ENCODE measurements at places on chromosomes 7 and 10. TPM values are rescaled to one million over a fixed set of nuclear protein-coding genes. Genes with fewer than 3 reads are reported as not detected.

The SPDYE16 gene
- total RNA-seq: not detected

The UNC5B gene
- total RNA-seq: 3.6 TPM

DNA sequence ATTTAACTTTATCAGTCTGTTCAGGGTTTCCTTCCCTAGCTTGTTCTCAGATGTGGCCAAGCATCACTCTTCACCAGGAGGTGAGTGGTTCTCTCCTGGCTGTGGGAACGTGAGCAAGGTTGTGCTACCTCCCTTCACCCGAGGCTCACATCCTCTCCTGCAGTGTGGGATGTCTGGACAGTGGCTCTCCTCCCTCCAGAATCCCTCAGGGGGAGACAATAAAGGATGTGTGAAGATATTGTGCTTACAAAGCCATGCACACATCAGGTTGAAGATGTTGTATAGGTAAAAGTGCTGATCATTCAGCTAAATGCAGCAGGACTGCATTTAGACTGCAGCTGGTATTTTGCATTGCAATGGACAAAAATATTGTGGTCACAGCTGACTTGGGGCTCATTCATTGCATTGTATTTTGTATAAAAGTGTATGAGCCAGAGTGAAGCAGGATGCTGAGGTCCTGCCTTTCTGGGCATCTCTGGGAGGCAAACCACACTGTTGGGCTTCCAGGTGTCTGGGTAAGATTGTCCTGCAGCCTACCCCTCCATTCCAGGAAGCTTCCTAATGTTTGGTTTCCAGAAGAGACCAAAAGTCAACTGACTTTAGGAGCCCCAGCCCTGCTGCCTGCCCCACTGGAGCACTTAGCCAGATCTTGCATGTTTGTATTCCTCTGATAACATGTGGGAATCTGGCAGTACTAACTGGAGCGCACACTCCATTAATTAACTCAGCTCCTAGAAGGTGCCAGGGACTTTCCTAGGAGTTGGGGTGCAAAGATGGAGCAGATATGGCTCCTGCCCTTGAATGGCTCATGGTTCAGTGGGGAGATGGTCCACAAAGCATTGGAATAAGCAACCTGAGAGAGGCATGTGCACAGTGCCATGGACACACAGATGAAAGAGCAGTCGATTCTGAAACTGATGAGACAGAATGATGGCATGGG is 292.5 kb upstream of the ZNF32 start:
- no peak for DNase-seq

DNA sequence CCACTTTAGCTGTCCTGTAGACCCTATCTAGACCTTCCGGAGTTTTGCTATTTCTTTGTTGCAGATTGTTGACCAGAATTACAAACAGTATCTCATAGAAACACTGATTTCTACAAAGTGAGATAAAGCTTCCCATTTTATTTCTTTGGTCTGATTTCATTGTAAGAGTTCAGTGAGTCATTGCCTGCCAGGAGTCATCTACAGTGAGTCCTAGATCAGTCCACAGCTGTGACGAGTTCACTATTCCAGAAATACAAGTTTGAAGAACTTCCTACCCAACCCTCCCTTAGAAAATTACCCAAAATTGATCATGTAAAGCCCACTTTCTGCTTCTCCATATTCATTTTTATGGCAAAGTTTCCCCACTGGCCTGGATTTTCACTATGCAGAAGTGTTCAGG is 905.5 kb downstream of the CNTNAP2 start:
- DNase-seq: no peak

GRCh38 chr7:69635555-69636185 is 37.4 kb downstream of the AUTS2 start:
- no peak for DNase-seq

DNA sequence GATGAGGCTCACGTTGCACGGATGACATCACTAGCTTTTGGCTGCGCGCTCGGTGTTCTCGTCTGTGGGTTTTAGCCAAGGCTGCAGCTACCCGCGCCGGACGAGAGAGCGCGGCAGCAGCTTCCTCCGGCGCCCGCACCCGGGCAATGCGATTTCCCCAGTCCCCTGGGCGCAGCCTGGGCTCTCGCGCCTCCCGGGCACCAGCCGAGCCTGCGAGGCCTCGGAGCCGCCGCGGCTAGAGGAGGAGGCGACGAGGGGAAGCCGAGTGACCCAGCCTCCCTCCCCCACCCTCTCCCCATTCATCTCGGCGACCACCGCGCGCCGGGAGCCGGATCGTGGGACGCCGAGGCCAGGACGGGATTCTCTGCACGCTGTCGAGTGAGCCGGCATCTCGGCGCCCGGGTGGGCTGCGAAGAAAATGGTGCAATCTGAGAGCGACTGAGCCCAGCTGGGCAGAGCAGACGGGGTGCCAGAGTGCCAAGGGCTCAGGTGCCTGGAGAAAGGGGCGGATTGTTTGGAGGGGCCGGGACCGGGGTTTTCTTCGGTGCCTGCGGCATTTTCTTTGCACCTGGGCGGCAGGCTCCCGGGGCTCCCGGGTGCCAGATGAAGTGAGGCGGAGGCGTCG is 1.2 kb upstream of the TMEM178B start:
- peak; percentile 75 for DNase-seq

GRCh38 chr7:149791-150636 is 42.4 kb upstream of the FAM20C start:
- peak; percentile 41 for DNase-seq

Data from SJCRH30 (cell line).